ENCODE measurements at places on chromosomes 16 and 17.
A peak's percentile ranks its signal among the peaks of the same experiment; 100 is the strongest.

GRCh38 chr16:81798311-81799137 lies 19.4 kb downstream of the PLCG2 start:
- DNase-seq = peak; percentile 53

GRCh38 chr16:17831330-17831729 lies 360.6 kb upstream of the XYLT1 start:
- no peak for DNase-seq

- DNase-seq = no peak
Measured at GRCh38 chr16:17211797-17212196, 259.0 kb downstream of the XYLT1 start.

DNA sequence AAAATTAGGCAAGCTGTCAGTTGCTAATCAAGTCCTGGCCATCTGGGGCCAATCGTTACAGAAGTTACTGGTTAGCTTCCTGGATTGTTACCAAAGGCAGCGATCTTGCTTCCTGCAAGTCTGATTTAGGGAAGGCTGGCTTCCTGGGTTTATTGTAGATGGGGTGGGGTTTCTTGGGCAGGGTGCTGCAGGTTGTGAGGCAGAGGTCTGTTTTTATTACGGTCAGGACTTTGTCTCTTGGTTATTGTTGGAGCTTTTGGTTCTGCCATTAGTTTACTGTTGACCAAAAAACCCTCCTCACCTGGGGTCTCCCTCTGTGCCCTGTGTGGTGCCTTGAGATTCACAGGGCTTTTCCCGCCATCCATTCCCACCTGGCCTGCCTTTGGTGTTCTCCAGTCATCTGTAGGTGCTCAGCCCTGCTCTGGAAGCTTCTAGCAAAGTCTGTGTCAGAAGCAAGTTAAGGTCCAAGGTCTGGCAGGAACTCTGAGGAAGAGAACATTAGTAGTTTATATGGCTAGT lies 36.9 kb downstream of the SLC47A1 start:
- DNase-seq = no peak

- no peak for DNase-seq
Measured at GRCh38 chr16:48497932-48498768, 111.8 kb downstream of the N4BP1 start.

DNA sequence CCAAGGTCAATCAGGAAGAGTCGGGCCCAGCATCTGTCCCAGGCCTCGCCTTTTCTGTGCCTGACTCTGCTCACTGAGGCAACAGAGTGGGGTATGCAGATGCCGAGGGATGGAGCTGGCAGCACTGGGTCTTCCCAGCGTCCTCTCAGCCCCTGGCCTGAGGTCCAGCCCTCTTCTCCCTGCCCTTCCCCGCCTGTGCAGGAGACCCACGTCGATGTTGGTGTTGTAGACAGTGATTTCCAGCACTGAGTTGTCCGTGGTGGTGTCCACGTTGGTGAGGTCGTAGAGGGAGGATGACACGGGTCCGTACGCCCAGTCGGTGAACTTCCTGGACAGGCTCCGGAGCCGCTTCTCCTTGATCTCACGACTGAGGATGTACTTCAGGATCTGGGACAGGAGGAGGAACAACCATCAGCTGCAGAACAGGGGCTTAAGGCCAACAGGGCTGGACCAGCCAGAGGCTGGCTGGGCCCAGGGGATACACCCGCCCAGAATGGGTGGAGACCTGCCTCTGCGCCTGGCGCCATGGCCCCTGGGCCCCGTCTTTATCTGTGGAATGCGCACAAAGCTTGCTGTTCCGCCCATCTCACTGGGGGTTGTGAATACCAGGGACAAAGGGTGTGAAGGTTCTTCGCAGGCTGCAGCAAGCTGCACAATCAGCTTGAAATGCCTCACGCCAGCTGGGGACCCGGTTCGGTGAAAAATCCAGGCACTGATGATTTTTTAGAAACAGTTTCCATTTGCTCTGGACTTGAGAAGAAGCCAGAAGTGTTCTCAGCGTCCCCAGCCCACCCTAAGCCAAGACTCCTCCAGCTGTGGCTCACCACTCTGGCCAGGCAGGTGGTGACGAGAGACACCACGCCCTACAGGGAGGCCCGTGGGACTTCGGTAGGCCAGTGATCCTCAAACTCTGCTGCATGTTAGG lies 27.5 kb downstream of the TRPV3 start:
- DNase-seq = no peak

- DNase-seq = no peak
Measured at GRCh38 chr17:32489320-32490100, 2.7 kb downstream of the CDK5R1 start.

DNA sequence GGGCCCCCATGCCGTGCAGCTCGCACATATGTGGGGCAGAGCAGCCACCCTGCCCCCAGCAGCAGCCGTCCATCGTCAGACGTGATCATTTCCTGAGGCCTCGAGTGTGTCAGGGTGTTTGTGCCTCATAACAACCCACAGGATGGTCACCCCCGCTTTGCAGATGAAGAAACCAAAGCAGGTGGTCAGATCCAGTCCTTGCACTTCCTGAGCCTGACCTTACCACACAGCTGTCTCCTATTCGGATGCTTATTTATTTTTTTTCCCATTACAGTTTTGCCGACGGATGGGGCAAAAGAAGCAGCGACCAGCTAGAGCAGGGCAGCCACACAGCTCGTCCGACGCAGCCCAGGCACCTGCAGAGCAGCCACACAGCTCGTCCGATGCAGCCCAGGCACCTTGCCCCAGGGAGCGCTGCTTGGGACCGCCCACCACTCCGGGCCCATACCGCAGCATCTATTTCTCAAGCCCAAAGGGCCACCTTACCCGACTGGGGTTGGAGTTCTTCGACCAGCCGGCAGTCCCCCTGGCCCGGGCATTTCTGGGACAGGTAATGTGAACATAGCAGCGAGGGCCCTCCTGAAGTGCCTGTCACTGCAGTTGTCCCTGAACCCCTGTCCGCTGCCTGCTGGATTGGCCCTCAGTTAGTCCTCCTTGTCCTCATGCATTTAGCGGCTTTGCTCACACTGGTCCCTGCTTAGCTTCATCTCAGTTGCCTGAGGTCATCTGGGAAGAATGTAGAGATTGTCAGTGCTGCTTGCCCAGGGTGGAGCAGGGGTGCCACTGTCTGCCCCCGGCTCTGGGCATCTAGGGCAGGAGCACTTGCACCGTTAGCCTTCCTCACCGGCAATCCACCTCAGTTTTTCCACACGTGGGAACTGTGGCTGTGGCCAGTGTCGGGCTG lies 1.4 kb downstream of the MPG start:
- no peak for DNase-seq

DNA sequence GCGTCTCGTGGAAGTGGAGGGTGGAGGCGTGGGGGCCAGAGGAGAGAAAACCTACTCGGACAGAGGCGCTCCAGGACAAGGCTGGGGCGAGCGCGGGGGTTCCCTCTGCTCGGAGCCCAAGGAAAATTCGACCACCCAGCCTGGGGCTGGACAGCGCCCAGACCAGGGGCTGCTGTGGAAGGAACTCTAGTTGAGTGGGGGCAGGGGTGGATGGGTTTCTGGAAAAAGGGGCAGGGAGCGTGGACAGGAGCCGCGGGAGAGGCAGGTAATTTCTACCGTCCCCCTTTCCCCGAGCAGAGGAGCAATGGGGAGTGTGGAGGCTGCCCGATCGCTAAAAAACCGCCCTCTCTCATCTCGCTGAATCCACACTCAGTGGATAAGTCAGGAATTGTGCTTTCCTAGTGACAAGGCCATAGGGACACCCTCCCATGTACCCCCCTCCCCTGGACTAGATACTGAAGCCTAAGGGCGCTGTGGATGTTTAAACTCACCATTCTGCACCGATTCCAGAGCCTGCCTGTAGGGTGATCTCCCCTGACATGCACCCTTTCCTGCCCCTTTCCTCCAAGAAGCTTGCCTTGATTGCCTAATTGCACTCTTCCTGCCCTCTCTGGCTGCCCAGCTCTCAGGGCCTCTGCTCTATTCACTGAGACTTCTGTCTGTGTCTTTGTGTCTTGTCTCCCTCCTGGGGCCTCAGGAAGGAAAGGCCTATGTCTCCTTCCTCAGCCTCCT lies 90.7 kb upstream of the TMEM97 start:
- DNase-seq = no peak

DNA sequence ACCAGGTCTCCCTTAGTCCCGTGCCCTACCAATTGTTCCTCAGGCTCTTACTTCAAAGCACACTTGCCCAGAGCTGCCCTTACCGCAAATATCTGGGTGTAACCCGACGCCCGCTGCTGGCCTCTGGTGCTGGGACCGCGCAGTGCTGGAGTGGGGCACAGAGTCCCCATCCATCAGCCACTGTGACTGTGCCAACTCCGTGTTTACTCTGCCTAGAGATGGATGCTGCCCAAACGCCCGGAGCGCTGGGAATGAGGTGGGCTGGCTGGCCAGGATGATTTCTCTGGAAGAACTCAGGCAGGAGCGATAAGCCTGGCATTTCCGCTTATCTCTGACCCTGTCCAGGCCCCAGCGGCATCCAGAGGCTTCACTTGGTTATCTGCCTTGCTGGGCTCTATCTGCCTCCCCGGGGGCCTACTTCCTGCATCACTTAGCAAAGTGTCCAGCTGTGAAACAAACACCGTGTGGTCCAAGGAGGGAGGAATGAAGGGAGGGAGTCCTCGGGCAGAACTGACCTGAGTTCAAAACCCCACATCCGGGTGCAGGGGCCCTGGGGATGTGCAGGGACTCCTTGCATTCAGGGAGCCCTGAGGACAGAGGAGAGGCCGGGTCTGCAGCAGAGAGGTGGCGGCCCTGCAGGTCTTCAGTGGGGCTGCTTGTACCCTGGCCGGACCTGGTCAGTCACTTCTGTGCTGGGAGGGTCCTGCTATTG lies 9.4 kb upstream of the MYLK3 start:
- DNase-seq = no peak

- DNase-seq = no peak
Measured at GRCh38 chr16:81505011-81505661, 60.5 kb downstream of the CMIP start.

DNA sequence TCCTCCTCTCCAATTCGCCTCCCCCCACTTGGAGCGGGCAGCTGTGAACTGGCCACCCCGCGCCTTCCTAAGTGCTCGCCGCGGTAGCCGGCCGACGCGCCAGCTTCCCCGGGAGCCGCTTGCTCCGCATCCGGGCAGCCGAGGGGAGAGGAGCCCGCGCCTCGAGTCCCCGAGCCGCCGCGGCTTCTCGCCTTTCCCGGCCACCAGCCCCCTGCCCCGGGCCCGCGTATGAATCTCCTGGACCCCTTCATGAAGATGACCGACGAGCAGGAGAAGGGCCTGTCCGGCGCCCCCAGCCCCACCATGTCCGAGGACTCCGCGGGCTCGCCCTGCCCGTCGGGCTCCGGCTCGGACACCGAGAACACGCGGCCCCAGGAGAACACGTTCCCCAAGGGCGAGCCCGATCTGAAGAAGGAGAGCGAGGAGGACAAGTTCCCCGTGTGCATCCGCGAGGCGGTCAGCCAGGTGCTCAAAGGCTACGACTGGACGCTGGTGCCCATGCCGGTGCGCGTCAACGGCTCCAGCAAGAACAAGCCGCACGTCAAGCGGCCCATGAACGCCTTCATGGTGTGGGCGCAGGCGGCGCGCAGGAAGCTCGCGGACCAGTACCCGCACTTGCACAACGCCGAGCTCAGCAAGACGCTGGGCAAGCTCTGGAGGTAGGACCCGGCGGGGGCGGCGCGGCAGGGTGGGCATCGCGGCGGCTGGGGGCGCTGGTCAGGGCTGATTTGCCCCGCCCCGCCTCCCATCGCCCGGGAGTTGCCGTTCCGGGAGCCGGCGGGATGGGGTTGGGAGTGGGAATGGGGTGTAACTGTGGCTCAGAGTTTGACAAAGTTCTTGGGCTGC lies 567 bp downstream of the SOX9 start:
- no peak for DNase-seq

DNA sequence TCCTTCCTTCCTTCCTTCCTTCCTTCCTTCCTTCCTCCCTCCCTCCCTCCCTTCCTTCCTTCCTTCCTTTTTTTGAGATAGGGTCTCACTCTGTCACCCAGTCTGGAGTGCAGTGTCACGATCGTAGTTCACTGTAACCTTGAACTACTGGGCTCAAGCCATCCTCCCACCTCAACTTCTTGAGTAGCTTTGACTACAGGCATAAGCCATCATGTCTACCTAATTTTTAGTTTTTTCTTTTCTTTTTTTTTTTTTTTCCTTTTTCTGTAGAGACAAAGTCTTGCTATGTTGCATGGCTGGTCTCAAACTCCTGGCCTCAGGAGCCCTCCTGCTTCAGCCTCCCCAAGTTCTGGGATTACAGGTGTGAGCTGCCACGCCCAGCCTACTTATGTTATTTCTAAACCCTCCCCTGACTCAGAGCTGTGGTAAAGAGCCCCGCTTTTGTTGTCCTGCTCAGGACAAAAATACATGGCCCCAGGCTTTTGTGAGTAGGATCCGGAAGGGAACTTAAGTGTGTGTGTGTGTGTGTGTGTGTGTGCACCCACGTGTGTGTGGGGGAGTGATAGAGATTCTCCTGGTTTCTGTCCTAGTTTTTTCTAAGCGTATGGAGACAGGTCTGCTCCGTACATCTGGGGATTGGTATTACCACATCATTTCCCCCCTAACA lies 67.1 kb downstream of the PRKCB start:
- DNase-seq = no peak

- DNase-seq = no peak
Measured at GRCh38 chr17:64972611-64973010, 53.3 kb upstream of the LRRC37A3 start.

DNA sequence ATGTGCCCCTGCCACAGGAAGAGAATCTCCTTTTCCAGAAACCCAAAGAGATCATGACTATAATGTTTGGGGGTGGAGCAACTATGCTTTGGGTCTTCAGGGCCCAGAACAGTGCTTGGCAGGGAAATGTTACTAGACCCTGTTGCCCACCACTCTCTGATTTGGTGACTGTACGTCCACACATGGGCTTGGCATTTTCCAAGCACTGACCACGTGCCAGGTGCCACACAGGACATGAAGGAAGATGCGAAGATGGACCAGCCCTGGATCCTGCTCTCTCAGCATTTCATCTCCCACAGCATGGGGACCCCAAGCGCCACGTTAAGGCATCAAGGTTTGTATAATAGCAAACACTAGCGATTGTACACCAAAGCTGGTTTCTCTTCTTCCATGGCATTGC lies 50.1 kb downstream of the GSG1L start:
- DNase-seq = no peak

DNA sequence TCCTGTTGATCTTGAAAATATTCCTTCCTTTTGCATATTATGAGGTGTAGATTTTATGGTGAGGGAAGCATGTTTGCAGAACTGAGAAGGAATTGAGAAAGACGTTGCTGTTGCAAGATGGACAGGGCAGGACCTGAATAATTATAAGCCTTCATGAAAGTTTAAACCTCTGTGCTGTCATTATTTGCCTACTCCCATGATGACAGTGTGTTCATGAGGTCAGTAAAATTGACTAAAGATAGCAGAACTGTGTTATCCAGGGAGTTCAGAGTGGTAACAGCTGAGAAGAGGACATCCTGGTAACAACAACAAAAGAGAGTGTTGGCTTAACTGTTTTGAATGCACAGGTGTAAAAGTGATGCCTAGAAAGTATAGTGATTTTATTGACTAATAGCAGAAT lies 45.3 kb upstream of the HLF start:
- no peak for DNase-seq

Data from GM12892 (cell line).